ENCODE measurements at places on chromosomes 3 and 15.

- DNase-seq: no peak
These were observed 324.0 kb downstream of the TBL1XR1 start for GRCh38 chr3:176873261-176873660.

DNA sequence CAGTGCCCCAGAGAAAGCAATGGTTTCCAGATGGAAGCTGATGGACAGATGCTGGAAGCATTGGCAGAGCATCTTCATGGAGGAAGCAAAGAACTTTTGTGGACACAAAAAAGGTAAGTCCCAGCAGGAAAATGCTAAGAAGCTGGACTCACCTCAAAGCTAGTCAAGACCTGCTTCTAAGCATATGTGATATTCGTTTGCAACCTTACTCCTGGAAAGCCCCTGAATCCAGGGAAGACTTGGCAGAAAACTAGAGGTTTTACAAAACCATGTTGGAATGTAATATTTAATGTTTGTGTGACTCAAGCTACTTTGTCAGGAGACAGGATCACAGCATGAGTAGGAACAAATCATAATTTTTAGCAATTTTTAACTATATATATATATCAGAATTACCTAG lies 288.2 kb downstream of the BCHE start:
- no peak for DNase-seq

GRCh38 chr15:62141643-62142588 lies 23.2 kb downstream of the C2CD4B start:
- DNase-seq: no peak

GRCh38 chr3:66068255-66068654 lies 29.5 kb upstream of the MAGI1 start:
- no peak for DNase-seq
